ENCODE measurements at places on chromosomes 16 and 17.

DNA sequence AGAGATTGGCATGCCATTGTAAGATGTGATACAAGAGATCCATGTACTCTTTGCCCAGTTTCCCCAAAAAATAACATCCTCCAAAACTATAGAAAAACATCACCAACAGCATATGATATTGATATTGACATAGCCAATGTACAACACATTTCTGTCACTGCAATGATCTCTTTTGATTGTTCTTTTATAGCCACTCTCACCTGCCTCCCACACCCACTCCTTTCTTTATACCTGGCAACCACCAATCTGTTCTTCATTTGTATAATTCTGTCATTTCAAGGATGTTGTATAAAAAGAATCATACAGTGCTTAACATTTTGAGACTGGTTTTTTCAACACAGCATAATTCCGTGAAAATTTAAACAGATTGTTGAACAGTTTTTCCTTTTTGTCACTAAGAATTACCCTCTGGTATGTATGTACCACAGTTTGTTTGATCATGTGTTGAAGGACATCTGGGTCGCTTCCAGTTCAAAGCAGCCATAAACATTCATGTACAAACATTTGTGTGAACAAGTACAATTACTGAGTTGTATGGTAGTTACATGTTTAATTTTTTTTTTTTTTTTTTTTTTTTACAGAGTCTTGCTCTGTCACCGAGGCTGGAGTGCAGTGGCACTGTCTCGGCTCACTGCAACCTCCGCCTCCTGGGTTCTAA, 9.9 kb downstream of the KRTAP9-1 start:
- no peak overlapping the region for H3K27ac ChIP-seq
- no peaks in the 10 kb centered on the region for H3K36me3 ChIP-seq
- H3K27me3 ChIP-seq, result no peaks in the 10 kb centered on the region
- H3K4me1 ChIP-seq, result no peaks in the 10 kb centered on the region

DNA sequence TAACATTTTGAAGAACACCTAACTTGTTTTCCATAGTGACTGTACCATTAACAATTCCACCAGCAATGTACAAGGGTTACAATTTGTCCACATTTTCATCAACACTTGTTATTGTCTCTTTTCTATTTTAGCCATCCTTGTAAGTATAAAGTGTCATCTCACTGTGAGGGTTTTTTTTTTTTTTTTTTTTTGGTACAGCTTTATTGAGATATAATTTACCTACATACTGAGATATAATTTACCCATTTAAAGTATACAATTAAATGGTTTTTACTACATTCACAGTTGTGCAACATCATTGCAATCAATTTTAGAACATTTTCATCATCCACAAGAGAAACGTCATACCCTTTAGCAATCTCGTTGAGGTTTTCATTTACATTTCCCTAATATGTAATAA, 17.9 kb upstream of the TMIGD1 start:
- H3K4me1 ChIP-seq, result no peaks in the 10 kb centered on the region
- no peak overlapping the region for H3K27ac ChIP-seq
- no peak for DNase-seq
- no peaks in the 10 kb centered on the region for H3K36me3 ChIP-seq

DNA sequence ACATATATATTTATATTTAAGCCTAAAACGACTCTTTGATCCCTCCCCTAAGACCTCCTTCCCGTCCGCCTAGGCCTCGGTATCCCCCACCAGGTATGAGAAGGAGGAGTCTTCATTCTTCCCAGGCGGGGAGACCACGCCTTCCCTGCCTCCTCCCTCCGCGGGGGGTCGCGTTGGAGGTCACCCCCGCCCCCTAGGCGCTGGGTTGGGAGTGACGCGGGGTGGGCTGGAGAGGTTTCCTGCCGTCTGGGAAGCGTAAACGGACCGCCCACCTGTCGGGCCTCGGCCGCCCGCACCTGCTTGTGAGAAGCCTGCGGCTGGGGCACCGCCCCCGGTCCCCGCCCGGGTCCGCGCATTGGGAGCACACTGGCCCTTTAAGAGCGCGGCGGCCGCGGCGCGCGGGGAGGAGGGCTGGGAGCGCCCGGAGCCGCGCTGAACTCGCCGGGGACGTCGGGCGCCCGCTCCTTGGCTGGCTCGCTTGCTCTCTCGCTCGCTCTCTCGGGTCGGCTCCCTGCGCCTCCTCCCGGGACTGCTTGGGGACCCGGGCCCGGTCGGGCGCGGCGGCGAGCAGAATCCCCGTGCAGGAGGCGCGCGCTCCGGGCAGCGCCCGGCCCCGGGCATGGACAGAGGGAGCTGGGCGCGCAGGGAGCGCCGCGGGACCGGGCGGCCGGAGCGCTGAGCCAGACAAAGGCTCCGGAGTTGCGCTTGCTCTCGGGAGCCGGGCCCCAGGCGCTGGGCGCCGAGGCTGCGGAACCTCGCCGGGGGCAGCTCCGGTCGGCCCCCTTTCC, at the start of gene MMP15:
Gene MMP15 (plus strand): TSS at position 404 of the 788 bp plus-strand sequence. CDS start 597 bp downstream, outside the sequence.
- peaks cover 57% of the 10 kb centered on the region for H3K4me1 ChIP-seq
- DNase-seq, result no peak
- H3K27me3 ChIP-seq, result no peaks in the 10 kb centered on the region
- peak within 1 kb of the TSS; percentile 80 for H3K27ac ChIP-seq
- H3K36me3 ChIP-seq, result no peaks in the 10 kb centered on the region
- peak within 1 kb of the TSS; percentile 92 for H3K4me3 ChIP-seq

GRCh38 chr16:89176147-89176690, 4.7 kb downstream of the CDH15 start:
- no peak overlapping the region for H3K27ac ChIP-seq
- peaks cover 35% of the 10 kb centered on the region for H3K27me3 ChIP-seq
- H3K4me3 ChIP-seq, result no peak overlapping the region
- no peak for DNase-seq
- peaks cover 12% of the 10 kb centered on the region for H3K4me1 ChIP-seq

DNA sequence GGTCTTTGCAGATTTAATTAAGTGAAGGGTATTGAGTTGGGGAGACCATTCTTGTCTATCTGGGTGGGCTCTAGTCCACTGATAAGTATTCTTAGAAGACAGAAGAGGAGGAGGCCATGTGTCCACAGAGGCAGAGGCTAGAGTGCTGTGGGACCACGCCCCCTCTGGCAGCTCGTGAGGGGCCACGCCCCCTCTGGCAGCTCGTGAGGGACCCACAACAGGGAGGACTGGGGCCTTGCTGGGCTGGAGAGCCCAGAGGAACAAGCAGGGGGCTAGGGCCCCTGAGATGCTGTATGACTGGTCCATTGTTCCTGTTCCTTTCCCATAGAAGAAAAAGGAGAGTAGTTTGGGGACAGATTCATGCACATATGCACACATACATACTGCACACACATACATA, 106.8 kb downstream of the METRNL start:
- no peak overlapping the region for H3K4me3 ChIP-seq
- no peak overlapping the region for H3K27ac ChIP-seq
- peaks cover 34% of the 10 kb centered on the region for H3K4me1 ChIP-seq
- no peaks in the 10 kb centered on the region for H3K27me3 ChIP-seq
- H3K36me3 ChIP-seq, result no peaks in the 10 kb centered on the region

DNA sequence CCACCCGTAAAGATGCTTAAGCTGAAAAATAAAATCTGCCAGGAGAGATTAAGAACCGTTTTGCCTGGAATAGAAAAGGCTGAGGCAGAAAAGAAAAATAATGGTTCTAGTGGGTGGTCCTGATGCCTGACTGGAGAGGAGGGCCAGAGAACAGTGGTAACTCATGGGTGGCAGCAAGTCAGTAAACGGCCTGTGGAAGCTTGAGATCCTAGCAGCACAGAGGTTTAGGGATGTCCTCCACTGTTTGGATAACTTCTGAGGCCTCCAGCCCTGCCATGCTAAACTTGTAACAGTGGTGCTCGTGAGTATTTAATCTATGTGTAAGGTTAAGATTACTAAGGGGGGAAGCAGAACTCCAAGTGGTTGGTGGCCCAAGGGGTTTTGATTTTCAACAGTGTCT, 21.2 kb upstream of the PHAF1 start:
- no peaks in the 10 kb centered on the region for H3K27me3 ChIP-seq
- H3K4me1 ChIP-seq, result peaks cover 6% of the 10 kb centered on the region
- H3K4me3 ChIP-seq, result no peak overlapping the region
- no peak for DNase-seq
- no peak overlapping the region for H3K27ac ChIP-seq
- peaks cover 15% of the 10 kb centered on the region for H3K36me3 ChIP-seq

DNA sequence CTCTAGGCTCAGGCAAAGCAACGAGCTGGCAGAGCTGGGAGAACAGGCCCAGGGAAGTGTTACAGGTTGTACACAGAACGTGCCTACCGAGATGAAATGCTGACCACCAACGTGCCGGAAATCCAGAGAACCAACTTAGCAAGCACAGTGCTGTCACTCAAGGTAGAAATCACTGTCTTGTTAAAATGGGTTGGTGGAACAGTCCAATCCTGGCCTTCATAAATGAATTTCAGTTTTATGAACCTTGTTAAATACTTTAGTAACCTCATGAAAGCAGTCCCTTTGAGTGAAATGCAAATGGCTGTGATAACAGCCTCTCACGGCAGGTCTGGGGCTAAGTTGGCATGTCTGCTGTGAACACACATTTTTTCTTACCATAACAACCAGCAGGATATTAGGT, 29.0 kb downstream of the ETV4 start:
- no peak for DNase-seq
- H3K27me3 ChIP-seq, result no peaks in the 10 kb centered on the region
- peaks cover 91% of the 10 kb centered on the region for H3K36me3 ChIP-seq
- H3K27ac ChIP-seq, result no peak overlapping the region

- H3K27me3 ChIP-seq, result no peaks in the 10 kb centered on the region
- no peak overlapping the region for H3K4me3 ChIP-seq
- H3K27ac ChIP-seq, result no peak overlapping the region
Measured at GRCh38 chr16:57979006-57979585, 8.2 kb upstream of the CNGB1 start.

DNA sequence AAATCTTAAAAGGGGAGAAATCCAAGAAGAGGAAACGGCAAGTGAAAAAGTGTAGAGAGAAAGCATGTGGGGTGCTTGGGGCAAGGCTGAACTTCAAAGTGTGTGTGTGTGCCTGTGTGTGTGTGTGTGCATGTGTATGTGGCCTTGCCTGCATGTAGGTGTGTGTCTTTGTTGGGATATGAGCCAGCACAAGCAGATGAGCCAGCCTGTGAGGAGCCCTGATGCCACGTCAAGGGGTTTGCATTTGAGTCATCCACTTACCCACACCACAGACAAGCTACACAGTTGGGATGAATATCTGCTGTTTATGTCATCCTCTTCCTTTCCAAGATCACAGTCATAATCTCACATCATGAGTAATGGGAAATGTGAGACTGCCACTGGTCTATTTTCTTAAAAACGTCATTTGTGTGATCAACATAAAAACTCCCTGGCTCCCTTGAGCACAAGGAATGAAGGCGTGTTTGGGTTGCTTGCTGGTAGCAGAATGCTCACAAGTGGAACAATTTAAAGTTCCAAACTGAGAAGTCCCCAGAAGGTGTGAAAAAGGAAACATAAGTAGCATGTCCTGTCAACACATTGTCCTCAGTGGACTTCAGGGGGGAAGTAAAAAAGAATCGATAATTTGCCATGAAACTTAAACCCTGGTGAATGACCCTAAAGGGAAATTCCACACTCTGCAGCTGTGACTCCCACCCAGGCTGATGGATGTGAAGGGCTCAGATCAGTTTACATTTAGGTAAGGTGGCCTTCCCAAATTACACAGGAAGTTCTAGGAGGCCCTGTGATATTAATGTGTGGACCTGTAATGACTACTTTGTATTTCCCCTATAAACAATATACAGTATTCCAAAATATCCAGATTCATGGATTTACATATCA, 14.7 kb downstream of the KCTD19 start:
- DNase-seq, result no peak
- H3K36me3 ChIP-seq, result no peaks in the 10 kb centered on the region
- H3K27ac ChIP-seq, result peak overlapping the region; percentile 40
- H3K27me3 ChIP-seq, result no peaks in the 10 kb centered on the region
- H3K4me1 ChIP-seq, result no peaks in the 10 kb centered on the region

DNA sequence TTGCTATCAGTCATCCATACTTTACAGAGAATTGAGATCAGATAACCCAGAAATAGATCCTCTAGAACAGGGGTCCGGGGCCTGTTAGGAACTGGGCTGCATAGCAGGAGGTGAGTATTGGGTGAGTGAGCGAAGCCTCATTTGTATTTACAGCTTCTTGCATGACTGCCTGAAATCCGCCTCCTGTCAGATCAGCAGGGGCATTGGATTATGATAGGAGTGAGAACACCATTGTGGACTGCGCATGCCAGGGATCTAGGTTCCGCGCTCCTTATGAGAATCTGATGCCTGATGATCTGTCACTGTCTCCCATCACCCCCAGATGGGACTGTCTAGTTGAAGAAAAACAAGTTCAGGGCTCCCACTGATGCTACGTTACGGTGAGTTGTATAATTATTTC, 13.0 kb upstream of the SCIMP start:
- H3K4me3 ChIP-seq, result no peak overlapping the region
- no peaks in the 10 kb centered on the region for H3K36me3 ChIP-seq
- DNase-seq, result no peak
- H3K27me3 ChIP-seq, result no peaks in the 10 kb centered on the region
- H3K4me1 ChIP-seq, result no peaks in the 10 kb centered on the region

GRCh38 chr16:88421301-88421700, 31.8 kb upstream of the ZFPM1 start:
- no peak overlapping the region for H3K4me3 ChIP-seq
- no peak for DNase-seq
- H3K36me3 ChIP-seq, result no peaks in the 10 kb centered on the region
- H3K4me1 ChIP-seq, result peaks cover 15% of the 10 kb centered on the region

- DNase-seq, result no peak
- H3K27ac ChIP-seq, result no peak overlapping the region
- H3K27me3 ChIP-seq, result no peaks in the 10 kb centered on the region
- H3K36me3 ChIP-seq, result no peaks in the 10 kb centered on the region
Measured at GRCh38 chr17:73436954-73437353, 125.2 kb upstream of the CDC42EP4 start.

DNA sequence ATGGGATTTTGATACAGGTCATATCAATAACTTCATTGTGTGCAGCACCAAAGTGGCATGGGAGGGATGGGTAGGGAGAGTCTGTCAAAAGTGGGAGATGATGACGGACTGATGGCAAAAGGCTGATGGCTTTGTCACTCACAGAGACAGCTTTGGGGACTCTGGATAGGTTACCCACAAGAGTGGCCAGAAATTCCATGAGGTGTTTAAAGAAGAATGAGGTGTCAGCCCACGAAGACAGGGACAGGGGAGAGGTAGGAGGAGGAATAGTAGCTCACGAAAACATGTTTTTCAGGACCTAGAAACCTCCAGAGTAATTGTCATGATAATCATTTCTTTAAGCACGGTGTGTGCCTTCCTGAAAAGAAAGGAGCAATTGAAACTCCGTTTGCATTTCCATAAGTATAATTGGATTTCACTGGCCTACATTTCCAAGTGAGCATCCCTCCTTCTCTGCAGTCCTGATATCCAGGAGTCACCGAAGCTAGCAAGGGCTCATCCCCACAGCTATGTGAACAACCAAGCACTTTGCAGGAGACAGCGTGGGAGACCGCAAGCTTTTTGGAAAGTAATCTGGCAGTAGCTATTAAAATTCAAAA, 60.0 kb downstream of the HSD17B2 start:
- no peaks in the 10 kb centered on the region for H3K27me3 ChIP-seq
- H3K36me3 ChIP-seq, result no peaks in the 10 kb centered on the region
- no peak overlapping the region for H3K27ac ChIP-seq
- H3K4me1 ChIP-seq, result no peaks in the 10 kb centered on the region

Data from suprapubic skin (tissue), 4 donors.